ENCODE measurements at places on chromosomes 2 and 18.

DNA sequence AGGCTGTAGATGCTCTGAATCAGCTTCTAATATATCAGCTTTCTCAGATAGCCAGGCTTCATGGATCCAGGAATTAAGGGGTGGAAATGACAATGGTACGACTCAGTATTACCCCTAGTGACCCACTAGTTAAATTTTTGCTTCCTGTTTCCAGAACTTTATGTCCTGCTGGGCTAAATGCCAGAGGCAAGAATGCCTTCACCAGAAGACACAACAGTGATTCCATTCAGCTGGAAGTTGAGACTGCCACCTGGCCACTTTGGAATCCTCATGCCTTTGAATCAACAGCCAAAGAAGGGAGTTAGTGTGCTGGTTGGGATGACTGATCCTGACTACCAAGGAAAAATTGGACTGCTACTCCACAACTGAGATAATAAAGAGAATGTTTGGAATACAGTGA, 239.1 kb downstream of the ASXL3 start:
- DNase-seq, result no peak

DNA sequence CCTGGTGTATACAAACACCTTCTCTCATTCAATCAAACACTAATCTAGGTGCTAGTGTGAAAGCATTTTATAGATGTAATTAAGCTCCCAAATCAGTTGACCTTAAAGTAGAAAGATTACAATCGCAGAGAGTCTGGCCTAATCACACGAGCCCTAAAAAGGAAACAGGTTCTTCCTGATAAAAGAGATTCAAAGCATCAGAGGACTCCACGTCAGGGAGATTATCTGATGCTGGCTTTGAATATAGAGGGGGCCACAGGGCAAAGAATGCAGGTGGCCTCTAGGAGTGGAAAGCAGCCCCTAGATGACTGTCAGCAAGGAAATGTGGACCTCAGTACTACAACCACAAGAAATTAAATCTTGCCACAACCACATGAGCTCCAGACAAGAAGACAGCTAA, 28.2 kb upstream of the ZC3H15 start:
- no peak for DNase-seq

DNA sequence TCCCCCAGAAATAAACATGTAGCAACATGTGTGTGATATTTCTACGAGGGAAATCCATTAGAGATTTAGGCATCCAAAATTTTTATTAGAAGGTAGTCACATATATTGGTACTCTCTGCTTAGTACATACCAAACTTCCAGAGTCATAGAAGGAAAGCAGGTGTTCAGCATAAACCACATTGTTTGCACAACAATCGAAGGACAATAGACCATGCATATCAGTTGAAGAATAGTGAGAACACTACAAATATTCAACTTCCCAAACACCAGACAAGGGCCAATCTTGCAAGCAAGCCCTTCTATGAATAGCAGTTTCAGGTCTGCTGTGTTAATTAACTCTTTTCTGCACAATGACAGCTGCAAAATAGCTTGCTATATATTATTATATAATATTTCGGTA, 702.2 kb downstream of the ERBB4 start:
- DNase-seq, result no peak

DNA sequence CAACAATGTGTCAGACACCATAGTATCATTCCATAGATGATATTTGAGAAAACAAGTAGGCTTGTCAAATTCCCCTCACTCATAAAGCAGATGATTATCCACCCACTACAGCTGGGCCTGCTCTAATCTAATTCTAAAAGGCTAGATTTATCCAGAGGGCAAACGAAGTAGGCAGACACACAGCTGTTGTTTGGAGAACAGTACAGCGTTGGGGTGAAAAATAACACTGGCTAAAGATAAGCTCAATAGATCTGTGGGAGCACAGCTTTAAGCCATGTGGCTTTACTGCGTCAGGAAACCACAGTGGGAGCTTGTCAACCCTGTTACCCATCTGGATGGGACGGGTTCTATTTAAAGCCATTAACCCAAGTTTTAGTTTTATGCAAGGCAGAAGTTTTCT, 48.9 kb upstream of the COBLL1 start:
- no peak for DNase-seq

DNA sequence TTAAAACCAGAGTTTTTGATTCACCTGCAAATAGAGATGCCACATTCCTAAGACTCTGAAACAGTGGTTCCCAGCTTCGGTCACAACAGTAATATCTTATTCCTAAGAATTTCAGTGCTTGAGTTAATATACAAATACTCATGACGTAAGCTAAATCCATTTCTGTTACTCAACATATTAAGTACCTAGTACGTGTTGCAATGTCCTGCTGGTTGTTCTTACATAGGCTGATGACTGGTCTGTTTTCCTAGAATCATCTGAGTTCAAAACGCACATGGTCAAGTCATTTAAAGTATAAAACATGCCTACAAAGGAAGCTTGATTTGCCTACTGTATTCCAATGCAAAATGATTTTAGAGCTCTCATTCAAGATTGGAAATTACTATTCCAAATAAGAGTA, 7.2 kb downstream of the NCL start:
- DNase-seq, result no peak

DNA sequence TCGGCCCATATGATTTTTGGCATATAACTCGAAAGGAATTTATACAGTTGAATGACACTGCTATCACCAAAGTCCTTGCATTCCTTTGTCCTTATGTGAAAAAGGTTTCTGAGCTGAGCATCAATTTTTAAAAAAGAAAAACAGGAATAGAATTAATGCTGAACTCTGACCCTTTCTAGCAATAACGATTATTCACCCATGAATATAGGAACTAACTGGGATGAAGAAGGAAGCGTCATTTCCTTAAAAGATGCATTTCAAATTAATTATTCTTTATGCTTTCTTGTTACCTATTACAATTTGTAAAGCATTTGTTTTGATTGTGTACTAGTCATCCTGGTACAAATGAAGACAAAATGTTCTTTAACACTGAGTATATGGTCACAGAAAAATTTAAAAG, 19.3 kb downstream of the TMEM247 start:
- DNase-seq, result no peak

GRCh38 chr2:175398848-175399247, 217.3 kb upstream of the ATP5MC3 start:
- DNase-seq, result no peak

- DNase-seq, result no peak
Measured at GRCh38 chr2:15766303-15766861, 174.0 kb upstream of the MYCN start.

GRCh38 chr2:179422037-179422643, 157.5 kb upstream of the SESTD1 start:
- DNase-seq, result no peak

DNA sequence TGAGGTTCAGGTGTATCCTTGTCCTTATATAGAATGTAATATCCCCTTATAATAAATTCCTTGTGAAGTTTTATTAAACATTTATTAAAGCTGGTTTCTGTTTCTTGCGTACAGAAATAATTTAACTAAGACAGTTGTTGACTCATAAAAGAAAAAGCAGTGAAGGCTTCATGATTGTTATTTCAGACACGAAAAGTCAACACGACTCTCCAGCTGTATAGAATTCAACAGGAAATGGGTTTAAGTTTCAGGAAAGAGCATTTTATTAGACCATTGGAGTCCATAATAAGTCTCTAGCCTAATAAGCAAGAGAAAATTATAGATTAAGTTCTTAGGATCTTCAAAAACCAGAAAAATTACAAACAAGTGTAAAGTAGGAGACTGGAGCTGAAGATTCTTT, 62.2 kb downstream of the KCNE4 start:
- DNase-seq, result no peak

GRCh38 chr2:241905716-241906377, 36.3 kb downstream of the RTP5 start:
- DNase-seq, result no peak
